ENCODE measurements at places on chromosomes 2 and 18.

DNA sequence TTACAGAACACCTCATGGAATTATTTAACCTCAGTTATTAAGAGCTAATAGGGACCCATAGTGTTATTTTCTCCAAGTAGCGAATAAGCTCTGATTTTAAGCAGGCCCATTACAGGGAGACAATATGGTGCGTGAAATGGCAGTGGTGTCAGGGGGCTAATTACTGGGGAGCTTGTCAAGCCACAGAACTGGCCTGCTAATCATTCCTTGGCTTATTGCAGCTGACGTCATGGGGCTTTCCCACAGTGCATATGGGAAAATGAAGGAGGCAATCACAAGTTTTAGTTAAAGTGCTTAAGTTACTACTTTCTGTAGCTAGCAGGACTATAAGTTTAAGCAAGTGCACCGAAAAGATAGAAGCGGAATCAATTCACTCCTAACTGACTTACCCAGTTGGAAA lies 262.5 kb downstream of the TGIF1 start:
- no peak for DNase-seq

GRCh38 chr2:239536186-239536585 lies 135.4 kb upstream of the HDAC4 start:
- DNase-seq = no peak

DNA sequence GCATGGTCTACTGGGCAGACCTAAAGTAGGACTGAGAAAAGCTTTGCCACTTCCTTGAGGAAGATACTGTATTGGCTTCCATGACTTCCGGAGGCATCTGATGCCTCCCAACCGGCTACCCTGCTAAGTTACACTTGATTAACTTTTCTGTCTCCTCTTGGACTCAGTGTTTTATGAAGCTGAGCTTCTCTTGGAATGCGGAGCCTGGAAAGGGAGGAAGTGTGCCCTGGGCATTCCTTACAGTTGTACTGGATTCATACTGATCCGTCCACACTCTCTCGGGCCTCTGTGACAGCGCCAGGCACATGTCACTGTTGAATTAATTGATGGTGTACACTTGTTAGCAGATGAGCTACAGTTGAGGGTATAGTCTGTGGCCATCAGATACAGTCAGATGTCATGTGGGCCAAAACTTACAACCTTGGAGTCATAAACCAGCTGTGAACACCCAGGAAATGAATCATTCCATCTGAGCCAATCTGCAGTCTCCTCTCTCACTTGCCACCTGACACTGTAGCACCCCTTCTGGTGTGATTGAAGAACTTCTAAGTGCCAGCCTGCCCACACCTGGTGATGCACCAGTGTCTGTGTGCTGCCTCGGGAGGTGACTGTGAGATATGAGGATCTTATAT lies 122.5 kb downstream of the FHOD3 start:
- no peak for DNase-seq

- DNase-seq = no peak
Measured at GRCh38 chr2:136767030-136767429, 1.7 kb downstream of the THSD7B start.

- no peak for DNase-seq
Measured at GRCh38 chr18:45009756-45010155, 329.1 kb downstream of the SETBP1 start.

DNA sequence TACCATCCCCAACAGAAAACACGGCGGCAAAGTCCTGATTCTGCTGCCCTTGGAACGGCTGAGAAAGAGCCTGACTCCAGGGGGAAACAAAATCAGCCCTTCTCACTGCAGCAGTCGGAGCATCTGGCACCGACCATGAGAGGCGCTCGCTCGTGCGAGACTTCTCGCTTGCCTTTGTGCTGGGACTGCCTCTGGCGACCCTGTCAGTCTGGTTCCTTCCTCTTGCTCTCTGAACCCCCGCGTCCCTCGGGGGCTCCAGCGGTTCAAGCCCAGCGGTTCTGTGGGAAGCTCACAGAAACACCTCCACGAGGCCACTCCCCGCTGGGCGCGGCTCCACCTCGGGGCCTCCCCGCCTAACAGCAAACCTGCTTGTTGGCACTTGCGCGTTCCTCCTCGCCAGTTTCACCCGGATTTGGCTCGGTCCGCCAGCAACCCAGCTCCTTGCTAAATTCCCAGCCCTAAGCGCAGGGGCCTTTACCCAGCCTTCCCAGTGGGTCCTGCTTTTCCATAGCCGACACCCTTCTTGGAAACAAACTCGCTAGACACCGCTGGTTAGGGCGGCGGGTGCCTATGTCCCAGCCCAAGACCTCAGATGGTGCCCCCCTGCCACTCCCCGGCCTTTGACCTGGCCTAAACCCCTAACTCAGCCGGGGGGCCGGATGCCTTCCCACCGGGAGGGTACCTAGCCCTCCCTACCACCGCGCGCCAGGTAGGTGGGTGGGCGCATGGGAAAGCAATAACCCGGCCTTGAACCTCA lies 2.2 kb downstream of the RND3 start:
- DNase-seq = no peak

- DNase-seq = no peak
Measured at GRCh38 chr18:60649107-60649506, 276.5 kb upstream of the MC4R start.

DNA sequence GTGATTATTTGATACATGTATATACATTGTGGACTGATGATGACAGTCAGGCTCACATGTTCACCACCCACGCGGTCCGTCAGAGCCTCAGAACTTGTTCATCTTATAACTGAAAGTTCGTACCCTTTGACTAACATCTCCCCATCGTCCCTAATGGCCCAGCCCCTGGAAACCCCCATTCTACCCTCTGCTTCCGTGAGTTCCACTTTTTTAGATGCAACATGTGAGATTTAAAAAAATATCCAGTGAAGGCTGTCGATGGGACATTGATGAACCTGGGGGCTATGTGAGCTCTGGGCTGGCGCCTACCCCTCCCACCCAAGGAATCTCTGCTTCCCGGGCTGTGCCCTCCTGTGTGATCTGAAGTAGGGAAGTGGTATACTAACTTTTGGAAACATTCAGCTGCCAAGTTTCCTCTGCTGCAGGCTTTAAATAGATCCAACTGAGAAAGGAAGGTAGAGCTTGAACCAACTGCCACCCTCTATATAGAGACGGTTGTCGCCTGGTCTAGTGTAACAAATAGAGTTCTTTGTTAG lies 163.8 kb downstream of the FAM210A start:
- no peak for DNase-seq

- DNase-seq = no peak
Measured at GRCh38 chr18:67363694-67364093, 152.8 kb downstream of the DSEL start.

DNA sequence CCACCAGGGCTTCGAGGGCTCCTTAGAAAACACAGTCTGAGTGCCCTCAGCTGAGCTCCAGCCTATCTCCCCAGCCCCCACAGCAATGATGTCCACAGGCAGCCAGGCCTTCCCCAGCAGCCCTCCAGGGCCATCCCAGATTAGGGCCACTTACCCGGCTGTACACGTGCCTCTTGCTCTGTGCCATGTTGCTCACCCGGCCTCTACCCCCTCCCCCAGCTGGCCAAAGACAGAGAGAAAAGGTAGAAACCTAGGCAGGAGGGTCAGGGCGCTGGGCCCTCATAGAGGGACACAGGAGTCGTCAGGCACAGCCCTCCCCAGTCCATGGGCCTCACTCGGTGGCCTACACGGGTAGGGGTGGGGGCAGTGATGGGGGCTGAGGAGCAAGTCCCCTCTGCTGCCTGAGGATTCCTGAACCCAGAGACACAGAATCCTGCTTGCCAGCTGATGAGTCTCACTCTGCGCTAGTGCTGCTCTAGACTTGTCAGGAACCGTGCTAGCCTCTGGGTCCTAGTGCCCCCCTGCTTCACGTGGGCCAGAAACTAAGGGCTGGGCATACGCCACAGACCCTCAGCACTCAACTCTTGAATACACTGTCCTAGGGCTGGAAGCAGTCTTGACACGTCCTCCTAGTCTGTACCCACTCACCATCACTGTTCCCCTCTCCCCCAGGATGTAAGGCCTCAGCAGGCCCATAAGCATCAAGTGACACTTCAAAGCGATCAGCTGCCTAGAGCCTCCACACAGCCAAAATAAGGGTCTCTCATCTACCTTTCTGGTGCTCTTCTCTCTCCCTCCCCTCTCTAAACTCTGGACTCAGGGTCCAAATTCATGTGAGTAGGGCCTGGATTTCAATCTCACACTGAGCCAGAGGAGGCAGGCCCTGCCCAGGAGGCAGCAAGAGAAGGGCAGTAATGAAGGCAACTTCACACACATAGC lies at the start of gene DCTN1:
TSS of gene DCTN1 (minus strand) at position 461 of the 939 bp plus-strand sequence. CDS start at position 187, 274 bp downstream.
- no peak for DNase-seq

DNA sequence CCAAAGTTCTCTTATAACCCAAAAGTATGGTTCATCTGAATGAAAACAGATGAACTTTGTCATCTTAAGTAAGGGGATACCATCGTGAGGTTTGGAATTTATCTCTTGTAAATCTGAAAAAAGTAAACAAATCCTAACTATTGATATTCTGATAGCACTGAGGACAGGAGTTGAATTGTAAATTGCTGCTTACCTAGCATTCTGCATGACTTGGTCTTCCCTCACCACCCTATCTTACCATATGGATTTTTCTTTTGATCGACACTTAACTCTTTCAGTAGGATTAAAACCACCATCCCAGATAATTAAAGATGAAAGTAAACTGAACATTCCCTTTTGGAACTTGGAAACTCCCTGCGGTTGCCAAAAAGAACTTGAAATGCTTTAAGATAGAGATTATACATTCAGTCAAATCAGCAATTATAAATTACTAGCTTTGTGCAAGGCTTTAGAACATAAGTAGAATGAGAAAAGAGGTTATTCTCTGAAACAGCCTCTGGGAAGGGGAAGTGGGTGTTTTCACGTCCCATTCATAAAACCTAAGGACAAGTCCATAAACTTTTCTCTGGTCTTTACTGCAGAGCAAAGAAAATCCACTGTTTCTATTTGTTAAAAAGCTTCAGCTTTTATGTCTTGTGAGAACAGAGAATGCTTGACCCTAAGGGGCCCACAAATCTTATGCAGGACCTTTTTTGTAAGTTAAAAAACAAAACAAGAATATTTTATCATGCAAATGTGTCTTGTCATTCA lies 49.7 kb upstream of the ZNF397 start:
- DNase-seq = no peak

DNA sequence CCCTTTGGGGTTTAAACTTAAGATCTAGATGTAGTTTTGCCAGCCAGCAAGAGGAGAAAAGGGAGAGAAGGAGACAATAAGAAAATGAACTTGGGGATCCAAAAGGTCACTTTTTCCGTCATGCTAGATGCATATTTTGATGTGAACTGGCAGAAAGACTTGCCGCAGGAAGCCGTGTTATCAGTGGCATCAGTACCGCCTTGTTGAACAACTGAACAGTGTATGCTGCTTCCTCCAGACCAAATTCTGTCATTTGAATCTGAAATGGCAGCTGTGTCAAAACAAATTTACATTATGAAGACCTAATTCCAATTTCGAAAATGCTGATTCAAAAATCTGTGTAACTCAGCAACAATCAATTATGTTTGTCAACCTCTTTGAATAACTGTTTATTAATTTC lies 42.1 kb downstream of the TMEM200C start:
- no peak for DNase-seq

GRCh38 chr2:102473020-102473419 lies at the start of gene SLC9A4:
Gene SLC9A4 (plus strand): TSS chr2:102473226. CDS start chr2:102473760, 534 bp downstream.
- peak; percentile 24 for DNase-seq

DNA sequence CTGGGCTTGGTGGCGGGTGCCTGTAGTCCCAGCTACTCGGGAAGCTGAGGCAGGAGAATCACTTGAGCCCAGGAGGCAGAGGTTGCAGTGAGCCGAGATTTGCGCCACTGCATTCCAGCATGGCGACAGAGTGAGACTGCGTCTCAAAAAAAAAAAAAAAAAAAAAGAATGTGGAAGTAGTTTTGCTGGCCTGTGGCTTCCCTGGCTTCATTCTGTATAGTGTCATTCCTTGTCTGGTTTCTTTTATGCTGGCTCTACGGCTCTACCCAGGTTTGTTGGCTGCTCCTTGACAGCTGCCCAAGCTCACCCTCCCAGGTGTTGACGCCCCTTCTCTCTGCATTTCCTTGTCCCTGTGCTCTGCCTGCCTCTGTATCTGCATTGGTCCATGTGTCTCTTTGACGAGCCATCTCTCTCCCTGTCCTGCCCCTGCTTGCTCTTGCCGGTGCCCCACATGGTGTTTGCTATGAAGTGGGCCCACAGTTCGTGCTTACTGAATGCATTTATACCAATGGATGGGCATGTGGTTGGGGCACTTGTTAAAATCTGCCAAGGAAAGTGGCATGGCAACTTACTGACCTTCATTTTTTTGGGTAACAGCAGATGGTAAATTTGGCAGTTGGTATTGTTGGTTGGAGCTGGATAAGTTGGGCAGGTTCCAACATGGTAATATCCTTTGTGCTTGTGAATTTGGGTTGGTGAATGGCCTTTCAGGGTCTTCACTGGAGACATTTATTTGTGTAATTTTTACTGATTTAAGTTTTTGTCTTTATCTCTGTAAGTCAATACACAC lies 113.9 kb downstream of the MAP4K4 start:
- no peak for DNase-seq

DNA sequence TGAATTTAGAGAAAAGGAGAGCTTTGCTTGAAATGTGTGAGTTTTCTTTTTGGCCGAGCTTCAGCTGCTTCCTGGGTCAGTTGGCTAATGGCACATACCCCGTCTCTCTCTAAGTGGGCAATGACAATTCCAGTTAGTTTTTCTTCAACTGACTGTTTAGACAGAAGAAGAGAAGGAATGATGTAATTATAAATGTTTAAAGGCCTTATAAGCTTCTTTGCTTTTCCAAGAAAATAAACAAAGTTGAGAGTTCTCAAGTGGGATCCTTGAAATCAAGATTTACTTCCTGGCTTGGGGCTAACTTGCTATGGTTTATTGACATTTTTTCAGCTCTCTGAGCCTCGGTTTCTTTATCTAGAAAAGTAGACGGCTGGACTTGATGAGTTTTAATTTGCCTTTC lies 794.9 kb upstream of the ACVR2A start:
- no peak for DNase-seq

GRCh38 chr2:88697370-88698026 lies 6.0 kb downstream of the RPIA start:
- no peak for DNase-seq

DNA sequence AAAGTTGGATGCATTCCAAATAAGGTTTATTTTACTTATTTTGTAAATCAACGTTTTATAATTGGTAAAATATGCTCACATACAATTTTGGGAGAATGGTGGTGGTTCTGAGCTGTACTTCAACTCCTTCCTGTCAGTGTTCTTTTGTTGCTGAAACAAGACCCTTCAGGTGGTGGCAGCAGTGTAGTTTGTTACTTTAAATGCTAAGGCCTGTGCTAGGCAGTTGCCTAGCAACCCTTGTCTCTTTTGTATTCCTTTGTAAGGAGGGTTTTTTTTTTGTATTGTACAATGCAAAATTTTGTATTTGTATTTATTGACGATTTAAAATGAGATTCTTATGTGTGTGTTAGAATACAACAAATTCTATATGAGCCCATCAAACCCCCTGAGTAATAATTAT lies 166.0 kb upstream of the FAM98A start:
- no peak for DNase-seq

- DNase-seq = peak; percentile 21
Measured at GRCh38 chr2:37323781-37324535, 675 bp downstream of the PRKD3 start.

DNA sequence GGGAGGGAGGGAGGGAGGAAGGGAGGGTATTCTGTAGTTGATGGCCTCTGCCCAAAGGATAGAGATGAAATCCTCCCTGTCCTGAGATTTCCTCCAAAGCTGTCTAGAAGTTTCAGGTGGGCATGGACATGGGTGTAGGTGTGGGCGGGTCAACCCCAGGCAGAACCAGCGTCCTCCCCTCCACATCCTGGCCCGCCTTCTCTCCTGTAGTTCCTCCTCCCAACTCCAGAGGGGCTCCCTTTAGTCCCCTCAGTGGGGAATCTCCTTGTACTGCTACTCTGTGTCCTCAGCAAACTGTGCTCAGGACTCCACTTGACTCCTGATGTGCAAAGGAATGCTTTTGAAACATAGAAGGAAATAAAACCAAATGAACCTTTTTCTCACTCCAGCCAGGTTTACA lies 88.1 kb downstream of the MRPS9 start:
- no peak for DNase-seq
